ENCODE measurements at places on chromosomes 11 and 22.

DNA sequence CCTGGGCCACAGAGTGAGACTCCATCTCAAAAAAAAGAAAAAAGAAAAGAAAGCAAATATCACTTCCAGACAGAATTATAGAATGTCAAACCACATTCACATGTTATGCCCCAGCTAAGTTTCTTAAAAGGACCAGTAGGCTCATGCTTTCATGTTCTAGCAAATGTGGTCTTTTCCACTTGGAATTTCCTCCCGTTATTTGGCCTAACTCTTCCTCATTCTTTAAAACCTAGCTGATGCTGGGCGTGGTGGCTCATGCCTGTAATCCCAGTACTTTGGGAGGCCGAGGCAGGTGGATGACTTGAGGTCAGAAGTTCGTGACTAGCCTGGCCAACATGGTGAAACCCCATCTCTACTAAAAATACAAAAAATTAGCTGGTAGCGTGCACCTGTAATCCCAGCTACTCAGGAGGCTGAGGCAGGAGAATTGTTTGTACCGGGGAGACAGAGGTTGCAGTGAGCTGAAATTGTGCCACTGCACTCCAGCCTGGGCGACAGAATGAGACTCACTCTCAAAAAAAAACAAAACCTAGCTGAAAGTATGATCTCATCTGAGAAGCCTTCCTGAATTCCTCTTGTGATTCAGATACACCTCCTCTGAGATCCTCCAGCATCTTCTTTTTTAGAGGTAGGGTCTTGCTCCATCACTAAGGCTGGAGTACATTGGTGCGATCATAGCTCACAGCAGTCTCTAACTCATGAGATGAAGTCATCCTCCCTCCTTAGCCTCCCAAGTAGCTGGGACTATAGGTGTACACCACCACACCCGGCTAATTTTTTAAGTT, 50.4 kb downstream of the FCHSD2 start:
- no peak for DNase-seq

GRCh38 chr11:121654843-121655536, 202.2 kb upstream of the SORL1-AS1 start:
- DNase-seq = no peak

DNA sequence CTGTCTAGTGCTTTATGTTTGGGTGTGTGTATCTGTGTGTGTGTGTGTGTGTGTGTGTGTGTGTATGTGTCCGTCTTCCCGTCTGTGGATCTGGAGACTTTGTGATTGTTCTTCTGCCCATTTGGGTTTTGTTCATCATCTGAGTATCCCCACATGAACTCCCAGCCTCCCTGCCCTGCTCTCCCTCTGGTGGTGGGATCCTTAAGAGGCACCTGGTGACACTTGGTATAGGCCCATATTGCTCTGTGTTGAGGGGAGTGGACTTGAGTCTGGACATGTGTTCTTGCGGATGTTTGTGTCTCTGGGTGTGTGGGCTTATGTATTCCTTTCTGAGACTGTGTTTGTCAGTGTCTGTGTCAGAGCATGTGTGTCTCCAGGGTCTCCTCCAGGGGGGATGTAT, 15.3 kb downstream of the RCOR2 start:
- peak; percentile 20 for DNase-seq

DNA sequence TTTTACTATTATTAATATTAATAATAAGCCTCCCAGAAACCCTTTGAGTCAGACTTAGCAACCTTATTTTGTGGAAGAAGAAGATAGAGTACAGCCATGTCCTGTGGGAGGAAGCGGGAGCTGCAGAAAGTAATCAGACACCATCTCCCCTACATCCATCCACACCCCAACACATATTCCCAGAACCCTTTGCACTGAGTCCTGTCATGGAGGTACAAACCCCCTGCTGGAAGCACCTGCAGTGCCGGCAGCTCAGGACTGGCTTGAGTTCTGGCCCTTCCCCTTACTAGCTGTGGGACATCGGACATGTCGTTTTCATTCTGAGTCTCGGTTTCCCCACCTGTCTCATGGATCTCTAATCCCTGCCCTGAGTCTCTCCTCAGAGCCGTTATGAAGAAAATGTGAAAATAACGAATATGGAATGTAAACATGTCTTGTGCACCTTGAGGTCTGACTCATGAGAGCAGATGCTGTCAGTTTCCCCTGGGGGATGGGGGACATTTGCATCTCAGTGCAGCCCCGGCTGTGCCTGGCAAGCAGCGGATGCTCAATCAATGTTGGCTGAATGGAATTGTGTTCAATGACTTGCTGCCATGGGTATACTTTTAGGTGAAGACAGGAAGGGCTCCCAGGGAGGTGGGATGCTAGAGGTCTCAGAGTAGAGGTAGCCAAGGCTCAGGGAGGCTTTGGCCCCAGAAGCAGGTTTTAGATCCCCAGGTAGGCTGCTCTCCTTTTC, 45.4 kb downstream of the TP53I11 start:
- no peak for DNase-seq

DNA sequence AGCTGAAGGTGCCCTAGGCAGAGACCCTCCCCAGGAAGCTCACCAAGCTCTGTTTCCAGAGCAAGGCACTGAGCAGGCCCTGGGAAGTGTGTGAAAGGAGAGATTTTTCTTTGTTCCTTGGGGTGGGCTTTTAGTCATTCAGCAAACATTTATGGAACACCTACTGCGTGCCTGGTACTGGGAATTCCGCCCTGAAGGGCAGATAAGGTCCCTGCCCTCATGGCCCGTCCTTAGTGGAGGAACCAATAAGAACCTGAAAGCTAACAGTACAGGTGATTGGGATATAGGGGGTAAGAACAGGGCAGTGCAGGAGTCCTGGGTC, 3.9 kb downstream of the TMEM134 start:
- no peak for DNase-seq

DNA sequence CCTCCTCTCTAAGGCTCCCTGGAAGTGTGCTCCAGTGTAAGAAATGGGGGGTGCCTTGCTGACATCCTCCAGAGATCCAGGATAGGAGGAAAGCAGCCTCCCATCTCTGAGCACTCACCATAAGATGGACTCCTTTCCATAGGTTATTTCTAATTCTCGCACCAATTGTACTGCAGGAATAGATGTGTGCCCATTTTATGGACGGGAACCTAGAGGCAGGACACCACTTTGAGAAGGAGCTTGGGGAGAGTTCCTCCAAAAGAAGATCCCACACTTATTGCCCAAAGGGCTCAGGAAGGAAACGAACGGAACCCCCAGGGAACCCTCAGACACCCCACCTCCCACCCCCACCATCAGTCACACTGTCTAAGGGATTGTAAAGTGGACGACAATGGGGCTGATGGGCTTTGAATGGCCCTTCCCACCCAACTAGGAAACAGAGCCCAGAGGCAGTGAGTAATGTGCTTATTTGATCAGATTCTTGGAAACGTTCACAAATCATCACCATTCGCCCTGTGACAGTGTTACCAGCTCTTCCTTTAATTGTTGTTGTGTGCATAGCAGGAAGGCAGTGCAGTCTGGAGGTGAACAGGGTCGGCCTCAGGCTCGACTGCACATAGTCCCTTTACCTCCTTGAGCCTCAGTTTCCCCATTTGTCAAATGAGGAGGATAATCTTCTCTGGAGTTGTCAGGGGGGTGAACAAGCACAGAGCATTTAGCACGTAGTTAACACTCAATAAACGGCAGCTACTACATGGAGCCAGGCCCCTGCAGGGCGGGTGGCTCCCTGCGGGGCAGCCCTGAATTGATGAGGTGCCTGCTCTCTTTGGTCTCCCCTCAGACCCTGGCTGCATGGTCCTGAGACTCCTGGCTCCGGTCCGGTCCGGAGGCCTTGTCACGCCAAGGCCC, 8.4 kb upstream of the MN1 start:
- no peak for DNase-seq

- DNase-seq = no peak
Observed at GRCh38 chr22:23138584-23139435, 3.0 kb downstream of the RSPH14 start.

Measured in ACHN (cell line).